ENCODE measurements at places on chromosomes 1 and 21.

DNA sequence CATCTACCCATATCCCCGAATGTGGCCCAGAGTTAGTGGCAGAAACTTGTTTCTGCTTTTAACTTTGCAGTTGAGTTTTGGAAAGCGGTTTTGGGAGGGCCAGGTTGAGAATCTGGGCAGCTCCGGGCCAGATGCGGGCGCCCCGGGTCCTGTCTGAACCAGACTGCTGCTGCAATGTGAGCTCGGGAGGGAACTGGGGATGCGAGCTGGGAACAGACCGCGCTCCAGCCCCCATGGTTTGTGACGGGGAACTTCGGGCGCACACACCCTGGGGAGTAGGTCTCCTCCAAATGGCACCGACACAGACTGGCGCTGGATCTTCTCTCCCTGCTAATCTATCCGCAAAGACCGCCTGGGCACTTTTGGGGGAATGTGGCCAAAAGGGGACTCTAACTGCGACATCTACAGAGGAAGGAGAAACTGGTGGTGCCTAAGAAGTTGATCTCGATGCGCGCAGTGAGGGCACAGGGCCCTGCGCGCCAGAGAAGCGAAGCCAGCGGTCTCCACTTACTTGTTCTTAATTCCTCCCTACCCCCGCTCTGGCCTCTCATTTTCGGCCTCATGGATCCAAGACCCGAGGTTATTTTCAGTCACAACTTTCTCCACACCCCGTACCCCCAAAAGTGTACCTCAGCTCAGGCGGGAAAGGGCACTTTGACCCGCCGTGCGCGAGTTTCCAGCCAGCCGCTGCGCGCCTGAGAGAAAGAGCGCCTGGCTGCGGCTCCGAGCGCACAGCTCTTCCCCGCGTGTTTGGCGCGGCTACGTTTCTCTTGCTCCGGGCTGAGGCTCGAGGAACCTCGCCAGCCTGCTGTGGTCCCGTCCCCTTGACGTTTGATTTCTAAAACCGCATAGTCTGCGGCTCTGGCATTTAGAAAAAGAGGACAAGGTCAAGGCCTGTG is 411.0 kb upstream of the ESRRG start:
- DNase-seq: no peak

GRCh38 chr1:78420181-78420580 is 70.6 kb upstream of the PTGFR start:
- DNase-seq: no peak

GRCh38 chr1:168135921-168136708 is 615 bp downstream of the GPR161 start:
- DNase-seq: no peak

DNA sequence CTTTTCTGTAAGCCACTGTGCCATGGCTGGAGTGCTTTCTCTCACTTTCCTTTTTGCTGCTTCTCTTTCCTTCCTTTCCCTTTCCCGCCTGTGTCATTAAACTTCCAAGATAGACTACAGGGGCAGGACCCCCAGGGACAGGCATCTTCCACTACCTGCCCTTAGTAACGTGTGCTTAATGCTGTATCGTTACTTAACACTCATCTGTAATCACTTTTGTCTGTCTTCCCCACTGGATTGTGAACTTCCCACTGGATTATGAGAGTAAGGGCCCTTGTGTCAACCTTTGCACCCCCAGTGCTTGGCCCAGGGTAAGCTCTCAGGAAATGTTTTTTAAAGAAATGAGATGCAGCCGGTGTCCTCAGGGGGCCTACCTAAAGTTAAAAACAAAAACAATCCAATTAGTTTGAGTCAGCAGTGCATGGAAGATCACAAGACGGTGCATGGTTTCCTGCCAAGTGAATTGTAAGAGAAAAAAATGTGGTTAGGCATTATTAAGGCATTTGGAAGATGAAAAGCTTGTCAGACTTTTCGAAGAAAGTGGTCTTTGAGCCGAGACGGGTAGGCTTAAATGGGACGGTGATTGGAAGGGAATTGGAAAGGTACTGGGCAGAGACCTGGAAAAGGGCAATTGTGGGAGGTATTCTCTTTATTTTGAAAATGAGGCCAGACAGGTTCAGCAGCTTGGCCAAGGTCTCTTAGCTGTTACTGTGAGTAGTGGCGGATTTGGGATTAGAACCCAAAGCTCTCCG is 958 bp downstream of the LYPLAL1 start:
- no peak for DNase-seq

DNA sequence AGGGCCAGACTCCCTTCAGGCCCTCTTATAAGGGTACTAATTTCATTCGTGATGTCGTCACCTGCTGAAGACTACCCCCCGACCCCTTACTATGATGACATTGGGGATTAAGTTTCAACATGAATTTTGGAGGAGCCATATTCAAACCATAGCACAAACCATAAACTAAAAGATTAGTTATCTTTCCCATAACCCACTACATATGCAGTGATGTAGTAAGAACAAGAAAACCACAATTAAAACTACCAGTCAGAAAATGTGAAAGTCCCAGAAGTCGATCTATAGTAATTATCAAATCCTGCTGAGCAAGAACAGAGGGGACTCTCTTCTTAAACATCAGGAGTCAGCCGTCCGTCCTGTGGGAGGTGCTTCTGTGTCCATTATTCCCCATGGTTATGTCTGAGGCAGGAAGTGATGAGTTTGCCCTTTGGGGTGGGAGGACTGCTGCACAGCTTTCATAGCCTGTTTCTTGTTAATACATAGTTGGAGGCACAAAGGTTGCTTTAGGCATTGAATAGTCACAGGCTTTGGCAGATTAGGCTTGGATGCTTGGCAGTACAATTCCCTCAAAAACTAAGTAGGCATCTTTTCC is 35.9 kb upstream of the PTGFRN start:
- DNase-seq: no peak

DNA sequence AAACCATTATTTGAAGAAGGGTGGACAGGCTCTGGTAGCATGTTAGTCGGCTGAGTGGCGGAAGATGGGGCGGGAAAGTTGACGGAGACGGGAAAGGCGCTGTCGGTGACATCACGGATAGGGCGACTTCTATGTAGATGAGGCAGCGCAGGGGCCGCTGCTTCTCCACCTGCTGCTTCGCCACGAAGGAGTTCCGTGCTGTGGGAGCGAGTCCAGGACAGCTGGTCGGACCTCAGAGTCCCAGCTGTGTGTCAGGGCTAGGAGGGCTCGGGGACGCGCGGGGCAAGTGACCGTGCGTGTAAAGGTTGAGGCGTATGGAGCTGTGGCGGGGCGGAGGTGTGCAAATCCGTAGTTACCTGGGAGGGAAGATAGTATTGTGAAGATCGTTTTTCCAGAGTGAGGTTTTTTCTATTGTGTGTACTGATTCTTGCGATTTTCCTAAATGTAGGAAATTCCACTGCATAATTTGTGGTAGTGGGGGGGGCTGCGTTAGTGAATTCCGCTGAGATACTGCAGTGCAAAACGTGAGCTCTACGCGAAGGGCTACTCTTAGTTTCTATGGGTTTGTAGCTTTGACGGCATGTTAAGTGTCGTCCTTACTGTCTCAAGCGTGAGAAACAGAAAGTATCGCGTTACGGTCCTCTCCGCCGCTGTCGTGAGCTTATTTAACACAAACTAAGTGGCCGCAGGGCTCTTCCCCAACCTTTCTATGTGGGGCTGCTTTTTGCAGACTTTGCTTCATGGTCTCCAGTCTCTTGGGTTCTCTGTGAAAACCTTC is 111.2 kb upstream of the NBPF11 start:
- DNase-seq: peak; percentile 15

- no peak for DNase-seq
Measured at GRCh38 chr21:46553993-46554392, 50.9 kb downstream of the S100B start.

DNA sequence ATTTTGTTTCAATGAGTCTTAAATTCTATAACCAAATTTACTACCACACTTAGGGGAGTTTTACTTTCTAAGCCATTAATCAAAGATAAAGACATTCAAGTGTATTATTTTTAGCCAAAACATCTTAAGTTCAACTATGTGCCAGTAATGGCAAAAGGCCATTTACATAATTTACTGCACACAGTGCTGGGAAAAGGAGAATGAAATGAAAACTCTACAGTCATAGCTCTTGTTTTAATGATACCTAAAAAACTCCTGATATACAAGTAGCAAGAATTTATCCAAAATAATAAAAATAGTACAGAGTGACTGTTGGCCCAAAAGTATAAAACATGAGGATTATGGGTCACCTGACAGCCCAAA is 42.4 kb upstream of the C1orf198 start:
- DNase-seq: no peak

DNA sequence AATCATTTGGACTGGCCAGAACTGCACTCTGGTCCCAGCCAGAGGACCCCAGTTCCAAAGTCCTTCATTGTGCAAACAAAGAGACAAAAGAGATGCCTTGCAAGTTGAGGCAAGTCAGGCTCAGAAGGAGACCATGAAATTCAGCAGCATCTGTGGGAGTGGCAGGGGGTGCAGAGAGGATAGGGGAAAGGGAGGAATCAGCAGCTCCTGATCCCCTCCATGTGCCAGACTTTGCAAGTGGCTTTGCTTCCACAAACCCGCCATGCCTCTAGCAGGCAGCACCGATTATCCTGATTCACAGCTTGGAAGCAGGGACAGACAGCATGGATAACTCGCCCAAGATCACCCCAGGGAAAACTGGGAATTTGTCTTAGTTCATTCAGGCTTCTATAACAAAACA is 2.1 kb upstream of the CAPN9 start:
- DNase-seq: no peak

DNA sequence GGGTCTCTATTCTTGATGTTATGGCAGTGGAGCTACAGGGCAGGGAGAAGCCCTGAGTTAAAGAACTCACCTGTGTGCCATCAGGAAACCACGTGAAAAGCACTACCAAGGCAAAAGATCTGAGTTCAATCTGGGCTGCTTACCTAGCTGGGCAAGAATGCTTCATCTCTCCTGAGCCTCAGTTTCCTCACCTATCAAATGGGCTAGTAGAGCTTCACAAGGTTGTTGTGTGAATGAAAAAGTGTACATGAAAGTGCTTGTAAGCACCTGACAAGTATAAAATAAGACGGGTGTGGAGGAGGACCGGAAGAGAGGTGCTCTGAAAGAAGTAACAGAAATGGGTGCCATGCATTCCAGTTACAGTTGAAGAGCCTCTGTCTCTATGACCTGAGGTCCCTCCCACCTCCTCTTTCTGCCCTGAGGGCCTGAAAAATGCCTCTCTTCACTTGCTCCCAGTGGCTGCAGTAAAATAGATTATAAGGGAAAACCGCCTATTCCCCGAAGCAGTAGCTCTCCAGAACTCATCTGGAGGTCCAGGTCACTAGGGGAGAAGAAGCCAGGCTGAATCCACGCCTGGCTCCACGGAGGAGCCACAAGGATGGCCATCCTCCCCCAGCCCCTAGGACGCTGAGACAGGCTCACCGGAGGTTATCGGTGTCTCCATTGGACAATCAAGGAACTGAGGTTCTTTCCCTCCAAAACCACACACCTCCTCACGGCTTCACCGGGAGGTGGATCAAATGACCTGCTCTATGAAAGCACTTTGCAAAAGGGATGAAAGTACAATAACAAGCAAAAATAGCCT is 1.4 kb downstream of the GPR161 start:
- no peak for DNase-seq

- DNase-seq: no peak
Measured at GRCh38 chr1:245084551-245084950, 70.2 kb upstream of the KIF26B start.

- DNase-seq: no peak
Measured at GRCh38 chr1:245748646-245749045, 593.9 kb downstream of the KIF26B start.

- peak; percentile 56 for DNase-seq
Measured at GRCh38 chr1:45687754-45688740, at the start of gene TMEM69. Gene TMEM69 (plus strand): TSS chr1:45688181. CDS start chr1:45691069, 2,888 bp downstream.

DNA sequence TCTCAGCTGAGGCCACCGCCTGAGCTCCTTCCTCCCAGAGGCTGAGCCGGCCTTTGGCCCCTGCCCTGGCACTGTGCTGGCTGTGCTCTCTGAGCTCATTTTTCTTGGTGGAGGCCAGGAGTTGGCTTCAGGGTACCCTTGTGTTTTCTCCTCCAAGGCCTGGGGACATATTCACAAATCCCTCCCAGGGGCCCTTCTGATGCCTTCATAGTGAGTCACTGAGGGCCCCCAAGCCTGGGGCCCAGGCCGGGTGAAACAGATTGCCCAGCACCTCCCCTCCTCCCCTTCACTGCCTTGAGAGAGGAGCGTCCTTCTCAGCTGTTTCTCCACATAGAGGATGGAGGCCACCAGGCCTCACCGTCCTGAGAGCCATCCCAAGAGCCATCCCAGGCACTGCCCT is 105.8 kb downstream of the SIK1 start:
- DNase-seq: no peak

GRCh38 chr1:71586030-71586429 is 505.2 kb upstream of the ZRANB2 start:
- no peak for DNase-seq

DNA sequence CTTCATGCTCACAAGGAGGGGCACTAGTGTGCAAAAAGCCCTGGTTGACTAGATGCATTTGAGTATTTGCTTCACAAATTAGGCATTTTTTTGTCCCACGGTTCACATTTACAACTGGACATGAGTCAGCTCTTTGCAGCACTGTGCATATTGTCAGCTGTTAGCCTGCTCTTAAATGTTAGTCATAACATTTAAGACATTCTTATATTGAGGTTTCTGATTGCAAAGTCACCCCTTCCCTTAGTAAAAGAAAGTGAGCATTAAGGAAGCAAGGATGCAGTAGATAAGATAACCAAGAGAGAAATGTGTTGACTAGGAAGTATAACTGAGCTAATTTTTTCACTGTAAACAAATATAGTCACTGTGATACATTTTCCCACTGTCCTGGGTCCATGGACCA is 132.6 kb upstream of the CTTNBP2NL start:
- no peak for DNase-seq

DNA sequence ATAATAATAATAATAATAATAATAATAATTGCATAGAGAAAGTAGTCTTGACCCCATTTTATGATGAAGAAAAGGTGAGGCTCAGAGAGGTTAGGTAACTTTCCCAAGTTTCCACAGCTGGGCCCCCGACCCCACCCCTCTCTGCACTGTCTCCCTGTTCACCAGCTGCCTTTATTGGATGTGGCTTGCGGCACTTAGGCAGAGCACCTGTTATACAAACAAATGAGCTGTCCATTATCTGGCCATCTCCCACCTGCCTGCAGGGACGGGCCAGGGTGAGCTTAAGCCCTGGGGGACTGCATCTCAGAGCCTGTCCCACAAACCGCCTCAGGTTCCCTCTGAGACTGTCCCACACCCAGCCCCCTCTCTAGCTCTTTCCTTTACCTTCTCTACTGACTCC is 10.1 kb upstream of the EFNA1 start:
- no peak for DNase-seq

GRCh38 chr1:50666849-50667248 is 243.6 kb upstream of the DMRTA2 start:
- DNase-seq: no peak
